Activated T-helper 2 cell treated with anti-CD3 and anti-CD28 coated beads, Interferon-gamma antibody, Interleukin-2, Interleukin-4, amounts not matched to agents 10 μg/mL and 5 μg/mL and 100 μg/mL, durations not matched to agents 14 hours and 24 hours and 36 hours (primary cell): ENCODE measurements at places on chromosomes 5 and 9. TPM values are rescaled to one million over a fixed set of nuclear protein-coding genes. Genes with fewer than 3 reads are reported as not detected.

- no peak for DNase-seq
These were observed 284.0 kb downstream of the TMEM38B start for GRCh38 chr9:105978336-105978735.

Gene SVEP1
- total RNA-seq: not detected in 2 replicates

GRCh38 chr9:1707291-1707690 is 307.9 kb upstream of the SMARCA2 start:
- DNase-seq: no peak

Gene CD14
- 0.39 TPM in 2 replicates for total RNA-seq

Gene SLC27A6
- total RNA-seq: not detected in 2 replicates

Gene PCDHGA2
- 0.09 and 0.11 TPM in 2 replicates for total RNA-seq

- no peak for DNase-seq
These were observed 181.8 kb downstream of the DTWD2 start for GRCh38 chr5:118806571-118806970.

GRCh38 chr5:55159763-55160492 is at the start of gene GPX8:
Gene GPX8 (plus strand): TSS chr5:55160171. CDS start chr5:55160193, 22 bp downstream.
- DNase-seq: no peak

DNA sequence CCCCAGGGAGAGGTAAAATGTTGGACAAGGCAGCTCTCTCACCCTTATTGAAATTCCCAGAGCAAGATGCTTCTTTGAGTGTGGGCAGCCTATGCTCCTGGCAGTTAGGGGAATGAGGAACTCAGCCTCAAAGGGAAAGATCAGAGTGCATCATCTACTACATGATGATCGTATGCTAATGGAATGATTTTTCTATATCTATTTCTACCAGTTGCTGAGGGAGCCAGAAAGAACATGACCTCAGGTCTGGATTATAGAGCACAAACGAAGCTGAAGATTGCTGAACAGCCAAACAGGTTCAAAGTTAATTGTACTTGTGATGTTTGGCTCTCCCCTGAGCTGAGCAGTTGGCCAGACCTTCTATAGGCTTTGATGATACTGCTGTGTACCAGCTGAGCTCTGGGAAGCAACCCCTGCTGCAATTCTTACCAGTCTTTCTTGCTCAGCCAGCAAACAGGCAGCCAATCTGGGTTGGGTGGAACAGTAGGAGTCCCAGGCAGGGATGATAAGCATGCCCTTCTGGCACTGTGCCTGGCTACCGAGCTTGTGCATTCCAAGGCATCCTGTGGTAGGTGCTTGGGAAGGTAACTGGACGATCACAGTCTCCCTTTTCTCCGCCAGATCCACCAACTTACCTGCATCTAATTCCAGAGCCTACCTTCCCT is 10.3 kb upstream of the FBXL7 start:
- DNase-seq: no peak

GRCh38 chr9:134959971-134960310 is 42.2 kb upstream of the FCN1 start:
- DNase-seq: no peak

Gene CEL
- total RNA-seq: 2.0 and 2.1 TPM in 2 replicates

Gene SEMA5A
- total RNA-seq: 0.27 and 0.62 TPM in 2 replicates

GRCh38 chr9:86445671-86446070 is 91.5 kb upstream of the TUT7 start:
- no peak for DNase-seq

Gene KCNMB1
- total RNA-seq: not detected in 2 replicates
